ENCODE measurements at places on chromosomes 1 and 21. TPM values are rescaled to one million over a fixed set of nuclear protein-coding genes. Genes with fewer than 3 reads are reported as not detected.

DNA sequence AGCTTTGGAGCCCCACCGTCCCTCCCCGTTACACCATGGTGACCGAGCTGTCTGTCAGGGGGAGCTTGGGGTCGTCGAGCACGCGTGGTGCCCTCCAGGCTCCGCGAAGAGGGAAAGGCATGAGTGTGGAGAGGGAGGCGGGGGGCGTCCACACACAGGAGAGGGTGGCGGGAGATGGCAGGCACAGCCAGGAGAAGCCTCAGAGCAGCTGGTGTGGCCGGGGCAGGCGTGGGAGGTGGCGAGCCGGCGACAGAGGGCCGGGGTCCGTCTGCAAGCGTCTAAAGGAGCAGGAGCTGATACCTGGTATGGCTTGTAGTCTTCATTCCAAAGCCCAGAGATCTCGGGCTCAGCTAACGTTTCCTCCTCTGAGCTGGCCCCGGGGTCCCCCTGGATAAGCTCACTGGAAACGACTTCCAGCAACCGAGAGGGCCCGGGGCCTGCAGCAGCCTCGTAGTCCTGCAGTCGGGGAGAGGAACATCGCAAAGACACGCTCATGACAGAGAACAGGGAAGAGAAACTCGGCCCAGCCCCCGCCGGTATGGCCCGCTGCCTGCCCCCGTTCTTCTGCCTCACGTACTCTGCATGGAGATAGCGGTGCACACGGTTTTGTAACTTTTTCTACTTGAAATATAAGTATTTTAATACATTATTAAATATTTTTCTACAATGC, 37.4 kb downstream of the CFAP74 start:
- H3K36me3 ChIP-seq: no peaks in the 10 kb centered on the region
- DNase-seq: no peak
- H3K4me1 ChIP-seq: no peaks in the 10 kb centered on the region
- H3K27ac ChIP-seq: no peak overlapping the region
- H3K27me3 ChIP-seq: no peaks in the 10 kb centered on the region

Gene RABGGTB
- 108 TPM for total RNA-seq

DNA sequence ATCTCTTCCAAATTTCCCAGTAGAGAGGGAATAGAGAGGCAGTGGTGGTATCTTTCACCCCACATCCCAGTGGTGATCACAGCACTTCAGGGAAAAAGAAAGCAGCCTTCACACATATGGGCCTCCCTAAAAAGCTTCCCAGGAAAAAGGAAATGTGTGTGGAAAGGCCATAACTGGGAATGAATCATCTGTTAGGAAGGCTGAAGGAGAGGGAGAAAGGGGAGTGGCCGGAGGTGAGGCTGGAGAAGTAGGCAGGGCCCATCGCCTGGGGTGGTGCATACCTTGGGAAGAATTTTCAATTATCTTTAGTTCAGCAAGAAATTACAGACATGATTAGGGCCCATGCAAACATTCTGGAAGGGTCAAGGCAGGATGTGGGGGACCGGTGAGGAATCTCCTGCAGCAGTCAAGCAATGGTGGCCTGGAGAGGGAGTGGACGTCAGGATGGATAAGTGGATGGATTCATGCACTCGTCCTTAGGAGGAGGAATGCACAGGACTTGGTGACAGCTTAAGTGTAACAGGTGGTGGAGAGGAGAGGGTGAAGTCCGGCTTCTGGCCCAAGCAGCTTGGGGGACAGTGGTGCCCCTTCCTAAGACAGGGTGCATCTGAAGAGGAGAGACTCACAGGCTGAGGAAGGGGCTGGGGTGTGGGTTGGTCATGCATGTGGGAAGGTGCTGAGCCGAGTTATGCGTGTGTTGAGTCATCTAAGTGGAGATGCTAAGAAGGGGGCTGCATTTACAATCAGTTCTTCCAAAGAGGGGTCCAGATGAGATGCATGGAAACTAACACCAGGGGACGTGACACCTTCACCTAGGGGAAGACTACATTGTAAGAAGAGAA, 17.9 kb downstream of the HIVEP3 start:
- no peak overlapping the region for H3K27ac ChIP-seq
- H3K4me1 ChIP-seq: no peaks in the 10 kb centered on the region
- no peak for DNase-seq
- H3K27me3 ChIP-seq: no peaks in the 10 kb centered on the region

Gene FCRL3
- total RNA-seq: not detected

Gene ANKRD34A
- 1.2 TPM for total RNA-seq

GRCh38 chr1:173414539-173415226, 62.5 kb upstream of the PRDX6 start:
- no peak overlapping the region for H3K4me3 ChIP-seq
- peaks cover 7% of the 10 kb centered on the region for H3K4me1 ChIP-seq
- no peak for DNase-seq
- no peaks in the 10 kb centered on the region for H3K36me3 ChIP-seq

Gene CADM3
- total RNA-seq: 2.7 TPM

DNA sequence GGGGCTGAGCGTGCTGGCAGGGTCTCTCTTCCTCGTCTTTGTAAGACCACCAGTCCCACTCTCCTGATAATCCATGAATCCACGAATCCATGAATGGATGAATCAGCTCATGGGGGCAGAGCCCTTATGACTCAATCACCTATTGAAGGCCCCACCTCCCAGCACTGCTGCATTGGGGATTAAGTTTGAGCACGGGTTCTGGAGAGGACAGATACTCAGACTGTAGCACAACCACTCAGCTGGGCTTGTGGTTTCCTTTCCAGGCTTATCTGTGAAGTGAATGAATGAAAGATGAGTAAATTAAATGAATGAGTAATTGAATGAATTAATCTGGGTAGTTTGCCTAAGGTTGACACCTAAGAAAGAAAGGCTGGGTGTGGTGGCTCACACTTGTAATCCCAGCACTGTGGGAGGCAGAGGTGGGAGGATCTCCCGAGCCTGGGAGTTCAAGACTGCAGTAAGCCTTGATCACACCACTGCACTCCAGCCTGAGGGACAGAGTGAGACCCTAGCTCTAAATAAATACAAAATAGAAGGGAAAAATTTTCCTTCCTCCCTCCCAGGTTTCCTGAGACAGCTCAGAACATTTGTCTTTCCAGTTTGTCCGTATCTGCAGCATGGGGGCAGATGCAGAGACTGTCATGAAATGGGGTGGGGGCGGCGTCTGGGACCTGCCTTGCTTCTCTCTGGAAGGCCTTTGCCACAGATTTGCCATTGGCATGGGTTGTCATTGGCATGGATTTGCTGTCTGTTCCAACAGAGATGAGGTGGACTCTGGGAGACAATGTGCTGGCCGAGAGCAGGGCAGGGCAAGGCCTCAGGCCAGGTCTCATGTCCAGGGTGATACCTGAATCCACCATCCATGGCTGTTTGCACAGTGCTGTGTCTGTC, 187.7 kb upstream of the C1orf174 start:
- H3K27me3 ChIP-seq: no peaks in the 10 kb centered on the region
- no peak for DNase-seq
- no peak overlapping the region for H3K27ac ChIP-seq
- no peaks in the 10 kb centered on the region for H3K4me1 ChIP-seq
- H3K36me3 ChIP-seq: no peaks in the 10 kb centered on the region

- H3K4me1 ChIP-seq: peaks cover 9% of the 10 kb centered on the region
- DNase-seq: no peak
- H3K4me3 ChIP-seq: no peak overlapping the region
- H3K27ac ChIP-seq: no peak overlapping the region
These were observed 37.6 kb downstream of the STUM start for GRCh38 chr1:226586116-226586515.

- H3K4me1 ChIP-seq: peaks cover 12% of the 10 kb centered on the region
- peak overlapping the region; percentile 77 for H3K4me3 ChIP-seq
- no peaks in the 10 kb centered on the region for H3K27me3 ChIP-seq
- DNase-seq: no peak
- H3K36me3 ChIP-seq: no peaks in the 10 kb centered on the region
These were observed 21.9 kb downstream of the LRRC8D start for GRCh38 chr1:89842567-89843272.

- DNase-seq: no peak
- no peaks in the 10 kb centered on the region for H3K27me3 ChIP-seq
- no peaks in the 10 kb centered on the region for H3K36me3 ChIP-seq
- no peak within 1 kb of the TSS for H3K4me3 ChIP-seq
- H3K27ac ChIP-seq: no peak within 1 kb of the TSS
- peaks cover 12% of the 10 kb centered on the region for H3K4me1 ChIP-seq
These were observed at the start of gene PLA2G2A for GRCh38 chr1:19979494-19979977. PLA2G2A (minus strand) TSS chr1:19979618; CDS start chr1:19978773, 845 bp downstream.

Gene LIN28A
- not detected for total RNA-seq

- no peaks in the 10 kb centered on the region for H3K27me3 ChIP-seq
- H3K4me1 ChIP-seq: peaks cover 42% of the 10 kb centered on the region
- H3K27ac ChIP-seq: peak overlapping the region; percentile 64
- H3K4me3 ChIP-seq: no peak overlapping the region
These were observed 5.0 kb upstream of the PMVK start for GRCh38 chr1:154941333-154942013.

Gene CD164L2
- total RNA-seq: 0.18 TPM

Gene ITLN2
- total RNA-seq: 3.1 TPM

Gene SLC35D1
- 13.3 TPM for total RNA-seq

Gene HMGB4
- total RNA-seq: not detected

- no peak overlapping the region for H3K4me3 ChIP-seq
- H3K27me3 ChIP-seq: no peaks in the 10 kb centered on the region
- no peak for DNase-seq
These were observed 92.6 kb upstream of the BEND5 start for GRCh38 chr1:48869116-48869893.

DNA sequence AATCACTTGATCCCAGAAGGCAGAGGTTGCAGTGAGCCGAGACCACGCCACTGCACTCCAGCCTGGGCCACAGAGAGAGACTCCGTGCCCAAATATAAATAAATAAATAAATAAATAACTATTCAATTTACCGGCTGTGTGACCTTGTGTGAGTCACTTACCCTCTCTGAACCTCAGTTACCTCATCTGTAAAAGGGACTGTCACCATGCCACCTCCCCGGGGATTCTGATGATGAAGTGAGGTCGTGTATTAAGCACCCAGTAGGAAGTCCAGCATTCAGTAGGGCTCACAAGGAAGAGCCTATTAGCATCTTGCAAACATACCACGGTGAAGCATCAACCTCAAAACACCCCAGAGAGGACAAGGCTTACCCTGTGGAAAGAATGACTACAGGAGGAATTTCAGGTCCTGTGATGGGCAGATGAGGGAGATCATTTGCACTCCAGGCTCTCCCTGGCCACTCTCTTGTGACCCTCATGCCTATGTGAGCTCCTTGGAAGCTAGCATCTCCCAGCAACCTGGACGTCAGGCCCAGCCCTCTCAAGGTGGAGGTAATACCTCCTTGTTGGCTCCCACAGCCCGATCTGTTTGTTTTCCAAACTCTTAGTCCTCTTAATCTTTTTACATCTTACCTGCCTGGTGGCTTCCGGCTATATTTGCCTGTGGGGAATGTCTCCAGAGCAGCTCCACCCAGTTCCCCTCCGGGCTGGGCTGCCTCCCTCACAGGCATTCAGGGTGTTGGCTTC, 7.6 kb upstream of the C1QA start:
- H3K4me3 ChIP-seq: no peak overlapping the region
- no peaks in the 10 kb centered on the region for H3K4me1 ChIP-seq
- no peak overlapping the region for H3K27ac ChIP-seq

DNA sequence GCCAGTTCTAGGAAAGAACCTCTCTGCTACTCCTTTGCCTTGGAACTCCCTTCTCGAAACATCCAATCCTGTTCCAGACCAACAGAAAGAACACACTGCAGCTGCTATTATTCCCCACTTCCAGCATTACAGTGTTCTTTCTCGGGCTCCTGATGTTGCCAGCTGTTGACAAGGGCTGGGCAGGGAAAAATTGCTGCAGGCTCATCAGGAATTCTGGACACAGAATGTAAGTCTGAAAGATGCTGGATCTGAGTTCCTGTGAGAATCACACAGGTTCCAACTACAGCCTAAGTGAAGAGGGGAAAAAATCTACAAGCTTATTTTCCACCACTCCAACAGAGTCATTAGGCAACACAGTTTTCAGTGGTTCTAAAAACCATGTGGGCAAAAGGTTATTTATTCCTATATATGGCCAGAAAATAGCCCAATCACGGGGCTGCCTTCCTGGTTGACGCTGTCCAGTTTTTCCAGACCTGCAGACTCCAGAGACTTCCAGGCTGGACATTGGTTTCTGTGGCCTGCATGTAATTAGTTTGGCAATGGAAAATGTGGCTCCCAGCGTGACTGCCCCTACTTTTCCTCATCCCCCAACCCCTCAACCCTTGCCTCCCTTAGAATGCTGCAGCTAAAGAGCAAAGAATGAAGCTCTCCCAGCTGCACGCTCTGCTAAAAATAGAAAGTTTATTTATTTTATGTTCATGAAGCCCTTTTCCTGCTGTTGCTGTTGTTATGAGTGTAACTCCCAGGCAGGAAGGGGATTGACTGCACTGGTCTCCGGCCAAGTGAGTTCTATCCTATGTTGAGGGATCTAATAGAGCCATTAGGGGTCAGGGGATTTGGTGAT, 8.3 kb upstream of the KIAA0040 start:
- no peak overlapping the region for H3K4me3 ChIP-seq
- H3K27me3 ChIP-seq: no peaks in the 10 kb centered on the region
- H3K4me1 ChIP-seq: peaks cover 10% of the 10 kb centered on the region
- H3K36me3 ChIP-seq: no peaks in the 10 kb centered on the region
- no peak for DNase-seq
- H3K27ac ChIP-seq: peak overlapping the region; percentile 14

DNA sequence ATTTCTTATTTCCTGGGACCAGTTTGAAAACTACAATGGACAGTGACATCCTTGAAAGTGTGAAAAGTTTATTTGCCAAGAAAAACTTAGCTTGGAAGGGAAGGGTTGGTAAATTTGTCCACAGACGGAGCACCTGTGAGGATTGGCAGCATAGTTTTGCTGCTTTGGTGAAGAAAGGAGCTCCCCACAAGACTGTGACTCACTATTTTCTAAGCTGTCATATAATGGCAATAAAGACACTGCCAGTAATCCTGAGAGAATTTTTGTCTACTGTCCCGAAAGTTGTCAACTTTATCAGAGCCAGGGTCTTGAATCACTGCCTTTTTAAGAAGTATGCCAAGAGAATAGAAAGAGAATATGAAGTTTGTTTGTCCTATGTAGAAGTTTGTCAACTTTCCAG, 230.8 kb downstream of the NEGR1 start:
- H3K27ac ChIP-seq: no peak overlapping the region
- no peaks in the 10 kb centered on the region for H3K36me3 ChIP-seq
- no peaks in the 10 kb centered on the region for H3K27me3 ChIP-seq
- no peaks in the 10 kb centered on the region for H3K4me1 ChIP-seq

Gene IGFN1
- total RNA-seq: not detected

DNA sequence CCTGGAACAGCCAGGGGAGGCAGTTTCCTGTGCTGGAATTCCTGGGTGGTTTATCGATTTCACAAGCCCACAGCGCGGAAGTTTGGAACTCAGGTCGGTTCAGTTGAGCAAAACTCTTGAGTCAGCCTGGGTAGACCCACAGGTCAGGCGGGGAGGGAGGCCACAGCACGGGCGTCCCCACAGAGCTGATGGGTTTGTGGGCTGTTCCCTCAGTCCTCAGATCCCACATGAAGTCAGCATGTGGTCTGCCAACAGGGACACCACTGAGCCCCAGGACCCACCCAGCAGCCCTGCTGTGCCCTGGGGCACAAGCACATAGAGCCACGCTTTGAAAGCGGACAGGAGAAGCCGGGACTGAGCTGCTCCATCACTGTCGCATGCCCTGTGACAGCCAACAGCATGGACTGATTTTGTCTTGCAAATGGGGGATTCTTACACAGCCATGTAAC, 17.4 kb downstream of the BMP8A start:
- no peak for DNase-seq
- H3K27ac ChIP-seq: no peak overlapping the region
- H3K4me1 ChIP-seq: no peaks in the 10 kb centered on the region
- H3K36me3 ChIP-seq: no peaks in the 10 kb centered on the region
- no peak overlapping the region for H3K4me3 ChIP-seq

Gene GNG4
- 0.88 TPM for total RNA-seq

Gene CLCA1
- not detected for total RNA-seq

Gene FCGR3B
- 8.2 TPM for total RNA-seq

Gene WNT3A
- not detected for total RNA-seq

GRCh38 chr1:213287987-213288386, 236.9 kb downstream of the RPS6KC1 start:
- DNase-seq: no peak
- no peak overlapping the region for H3K4me3 ChIP-seq
- no peaks in the 10 kb centered on the region for H3K4me1 ChIP-seq
- no peak overlapping the region for H3K27ac ChIP-seq

Measured in adrenal gland (tissue), 19 donors.